Fibroblast of the conjunctiva (primary cell): ENCODE measurements at places on chromosomes 4 and X.
A peak's percentile ranks its signal among the peaks of the same experiment; 100 is the strongest.

- DNase-seq: peak; percentile 46
Observed at GRCh38 chr4:38872620-38873019, 5.0 kb downstream of the FAM114A1 start.

- DNase-seq: no peak
Observed at GRCh38 chr4:39032218-39033085, at the start of gene TMEM156. Gene TMEM156 (minus strand): TSS chr4:39032409. CDS start chr4:39032313, 96 bp downstream.

- no peak for DNase-seq
Observed at GRCh38 chr4:98517218-98518021, 141.0 kb downstream of the TSPAN5 start.

- no peak for DNase-seq
Observed at GRCh38 chrX:107673431-107673830, 45.1 kb downstream of the PRPS1 start.

DNA sequence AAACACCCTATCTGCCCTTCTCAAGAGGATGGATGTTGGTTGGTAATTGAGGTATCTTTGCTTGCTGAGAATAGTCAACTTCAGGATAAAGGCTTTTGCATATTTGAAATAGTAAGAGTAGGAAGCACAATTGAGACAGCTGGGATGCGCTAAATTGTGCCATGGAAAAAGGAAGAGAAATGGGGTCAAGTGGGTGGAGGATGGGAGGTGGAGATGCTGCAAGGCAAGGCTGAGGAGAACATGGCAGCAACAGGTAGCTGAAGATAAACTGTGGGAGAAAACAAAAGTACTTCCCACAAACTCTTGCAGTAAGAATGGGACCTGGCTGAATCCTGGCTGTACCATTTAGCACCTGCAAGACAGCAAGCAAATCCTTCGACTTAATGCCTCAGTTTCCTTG, 13.9 kb upstream of the CDS1 start:
- no peak for DNase-seq

- no peak for DNase-seq
Observed at GRCh38 chr4:184511156-184511555, 36.8 kb upstream of the IRF2 start.

DNA sequence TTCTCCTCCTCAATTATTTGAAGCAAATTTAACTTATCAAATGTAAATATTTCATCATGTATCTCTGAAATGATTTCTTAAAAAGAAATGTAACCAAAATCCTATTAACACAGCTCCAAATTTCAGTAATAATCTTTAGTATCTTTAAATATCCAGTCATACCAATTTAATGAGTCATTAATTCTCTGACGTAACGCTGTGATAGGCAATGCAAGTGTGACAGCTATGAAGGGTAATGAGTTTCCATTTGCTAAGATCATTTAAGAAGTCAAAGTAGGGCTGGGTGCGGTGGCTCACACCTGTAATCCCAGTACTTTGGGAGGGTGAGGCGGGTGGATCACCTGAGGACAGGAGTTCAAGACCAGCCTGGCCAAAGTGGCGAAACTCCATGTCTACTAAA, 15.6 kb downstream of the RPS3A start:
- DNase-seq: no peak

DNA sequence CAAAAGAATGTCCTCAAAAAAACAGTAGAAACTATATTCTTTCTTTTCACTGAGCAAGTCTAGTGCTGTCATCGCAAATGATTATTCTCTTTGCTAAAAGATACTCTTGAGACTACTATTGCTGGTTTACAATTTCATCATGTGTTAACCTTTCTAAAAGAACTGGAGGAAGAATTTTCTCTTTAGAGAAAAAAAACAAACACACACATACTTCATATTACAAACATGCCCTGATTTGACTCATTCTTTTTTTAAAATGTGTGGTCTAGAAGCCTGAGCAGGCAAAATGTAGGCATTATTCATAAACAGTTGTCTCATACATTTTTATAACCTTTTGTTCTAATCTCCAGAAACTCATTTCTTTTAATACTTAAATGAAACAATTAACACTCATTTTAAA, 60.6 kb upstream of the FAT4 start:
- peak; percentile 29 for DNase-seq

- DNase-seq: no peak
Observed at GRCh38 chr4:118877797-118878196, 10.9 kb upstream of the SYNPO2 start.

DNA sequence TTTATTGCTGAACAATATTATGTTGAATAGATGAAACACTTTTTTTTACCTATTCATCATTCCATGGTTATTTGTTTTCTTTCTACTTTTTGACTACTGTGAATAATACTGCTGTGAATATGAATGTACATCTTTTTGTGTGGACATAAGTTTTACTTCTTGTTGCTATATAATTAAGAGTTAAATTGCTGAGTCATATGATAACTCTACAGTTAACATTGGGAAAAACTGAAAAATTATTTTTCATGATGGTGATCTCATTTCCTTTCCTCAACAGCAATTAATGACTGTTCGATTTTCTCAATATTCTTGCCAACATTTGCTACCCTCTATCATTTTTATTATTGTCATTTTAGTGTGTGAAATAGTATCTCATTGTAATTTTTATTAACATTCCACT, 106.9 kb upstream of the TECRL start:
- DNase-seq: no peak

DNA sequence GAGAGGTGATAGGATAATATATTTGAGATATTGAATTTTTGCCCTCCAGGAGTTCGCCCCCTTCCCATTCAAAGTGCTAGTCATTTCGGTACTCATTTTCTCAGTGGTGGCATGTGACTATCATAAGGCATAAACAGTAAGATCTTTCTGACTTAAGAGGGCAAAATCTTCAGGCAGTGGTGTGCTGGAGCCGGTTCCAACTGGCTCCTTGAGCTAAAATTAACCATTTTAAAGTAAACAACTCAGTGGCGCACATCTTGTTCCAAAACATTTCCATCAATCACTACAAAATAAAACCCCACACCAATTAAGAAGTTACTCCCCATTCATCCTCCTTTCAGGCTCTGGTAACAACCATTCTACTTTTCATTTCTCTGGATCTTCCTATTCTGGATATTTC, 43.3 kb downstream of the LUZP4 start:
- no peak for DNase-seq

DNA sequence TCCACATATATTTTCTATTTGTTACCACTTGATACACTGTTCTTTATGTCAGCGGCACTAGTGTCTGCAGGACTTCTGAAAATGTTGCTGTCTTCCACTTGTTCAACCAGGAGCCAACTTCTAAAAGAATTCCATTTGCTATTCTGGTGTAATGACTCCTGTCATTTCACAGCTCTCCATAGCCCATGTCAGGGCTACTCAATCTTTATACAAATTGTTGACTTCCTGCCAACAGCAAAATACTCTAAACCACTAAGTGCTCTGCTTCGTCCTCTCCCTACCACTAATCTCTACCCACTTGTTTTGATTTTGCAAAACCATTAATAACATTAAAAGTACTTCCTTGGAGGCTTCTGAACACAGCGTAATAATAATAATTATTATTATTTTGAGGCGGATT, 7.2 kb downstream of the CTSO start:
- no peak for DNase-seq

DNA sequence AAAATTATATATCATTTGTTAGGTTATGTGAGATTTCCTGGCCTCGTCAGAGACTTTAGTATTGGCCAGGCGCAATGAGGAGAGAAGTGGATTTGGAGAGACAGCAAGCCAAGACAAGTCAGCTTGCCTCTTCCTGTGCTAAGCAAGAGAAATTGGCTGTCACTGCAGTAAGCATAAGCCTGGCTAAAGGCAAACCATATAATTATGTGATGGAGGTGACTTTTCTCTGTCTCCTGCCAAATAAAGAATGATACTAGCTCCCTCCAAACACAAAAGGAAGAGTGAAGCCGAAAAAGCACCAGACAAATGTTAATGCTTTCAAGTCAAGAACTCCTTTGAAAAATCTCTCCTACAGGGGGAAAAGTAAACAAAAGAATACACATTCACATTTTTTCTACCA, 2246.0 kb downstream of the ARAP2 start:
- no peak for DNase-seq

- DNase-seq: no peak
Observed at GRCh38 chrX:15529165-15529564, 28.6 kb downstream of the BMX start.

DNA sequence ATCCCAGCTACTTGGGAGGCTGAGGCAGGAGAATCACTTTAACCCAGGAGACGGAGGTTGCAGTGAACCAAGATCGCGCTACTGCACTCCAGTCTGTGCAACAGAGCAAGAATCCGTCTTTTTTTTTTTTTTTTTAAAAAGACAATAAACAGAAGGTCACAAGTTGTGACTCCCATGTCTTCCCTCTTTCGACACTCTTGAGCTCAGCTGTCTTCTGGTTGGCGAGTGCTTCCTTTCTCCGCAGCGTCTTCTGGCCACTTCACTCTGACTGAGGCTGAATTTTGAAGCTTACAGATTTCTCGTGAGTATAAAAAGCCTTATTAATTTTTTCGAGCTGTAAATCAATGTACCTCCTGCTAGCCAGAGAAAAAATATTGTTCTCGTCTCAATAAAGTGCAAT, 124.9 kb downstream of the STOX2 start:
- no peak for DNase-seq

- no peak for DNase-seq
Observed at GRCh38 chr4:5887361-5888221, 5.3 kb downstream of the CRMP1 start.

GRCh38 chrX:110036162-110037033, 33.5 kb downstream of the TMEM164 start:
- DNase-seq: no peak

GRCh38 chr4:89563431-89563830, 255.8 kb upstream of the GPRIN3 start:
- DNase-seq: no peak
